ENCODE measurements at places on chromosomes 11 and 22. TPM values are rescaled to one million over a fixed set of nuclear protein-coding genes. Genes with fewer than 3 reads are reported as not detected.

The MB gene
- 1.8 TPM for total RNA-seq

The MAJIN gene
- under 0.01 TPM for total RNA-seq

The TPCN2 gene
- total RNA-seq, result 54.6 TPM

The MN1 gene
- 9.7 TPM for total RNA-seq

The TIRAP gene
- total RNA-seq, result 7.4 TPM

The LRRC55 gene
- total RNA-seq, result not detected

The DGCR6L gene
- 17.2 TPM for total RNA-seq

The KCNJ1 gene
- not detected for total RNA-seq

The NPAS4 gene
- 0.97 TPM for total RNA-seq

The OR2AT4 gene
- not detected for total RNA-seq

The TSPAN32 gene
- not detected for total RNA-seq

The OR2AG2 gene
- not detected for total RNA-seq

The POTEH gene
- total RNA-seq, result not detected

The MS4A15 gene
- not detected for total RNA-seq

The SELENOH gene
- total RNA-seq, result 475 TPM

The COMMD9 gene
- 21.2 TPM for total RNA-seq

The APOBEC3F gene
- not detected for total RNA-seq
